ENCODE measurements at places on chromosomes 7 and 10.

DNA sequence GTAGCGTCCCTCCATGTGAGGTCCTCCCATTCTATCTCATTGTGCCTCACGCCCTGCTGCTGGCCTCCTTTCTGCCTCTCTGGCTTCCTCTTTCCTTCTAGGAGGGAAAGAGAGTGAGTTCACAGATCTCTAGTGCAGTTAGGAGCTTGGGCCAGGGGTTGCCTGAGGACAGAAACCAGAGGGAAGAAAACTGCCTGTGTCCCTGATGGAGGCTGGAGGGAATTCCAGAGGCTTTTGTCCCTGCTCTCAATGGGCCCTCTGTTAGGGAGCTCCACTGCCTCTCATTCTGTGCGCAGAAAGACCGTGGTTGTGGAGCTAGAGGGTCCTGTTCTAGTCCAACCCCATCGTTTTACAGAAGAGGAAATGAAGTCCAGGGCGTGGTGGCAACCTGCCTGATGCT, 4.6 kb downstream of the MARVELD1 start:
- peak; percentile 55 for DNase-seq

DNA sequence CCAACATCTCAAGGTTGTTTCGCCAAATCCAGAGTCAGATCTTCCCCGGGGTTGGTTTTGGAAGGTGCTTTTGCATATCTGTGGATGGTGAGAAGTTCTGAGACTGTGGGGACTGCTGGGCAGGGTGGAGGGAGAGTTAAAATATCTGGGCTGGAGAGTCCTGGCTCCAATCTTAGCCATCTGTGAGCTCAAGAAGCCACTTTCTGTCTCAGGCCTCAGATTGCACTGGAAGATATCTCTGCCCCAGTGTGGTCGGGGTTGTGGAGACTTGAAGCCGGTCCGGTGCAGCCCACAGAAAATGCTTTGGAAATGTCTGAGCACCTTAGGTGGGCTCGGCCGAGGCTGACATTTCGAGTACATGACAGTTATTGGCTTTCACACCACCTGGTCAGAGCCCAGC, 72.2 kb upstream of the SFMBT2 start:
- no peak for DNase-seq

DNA sequence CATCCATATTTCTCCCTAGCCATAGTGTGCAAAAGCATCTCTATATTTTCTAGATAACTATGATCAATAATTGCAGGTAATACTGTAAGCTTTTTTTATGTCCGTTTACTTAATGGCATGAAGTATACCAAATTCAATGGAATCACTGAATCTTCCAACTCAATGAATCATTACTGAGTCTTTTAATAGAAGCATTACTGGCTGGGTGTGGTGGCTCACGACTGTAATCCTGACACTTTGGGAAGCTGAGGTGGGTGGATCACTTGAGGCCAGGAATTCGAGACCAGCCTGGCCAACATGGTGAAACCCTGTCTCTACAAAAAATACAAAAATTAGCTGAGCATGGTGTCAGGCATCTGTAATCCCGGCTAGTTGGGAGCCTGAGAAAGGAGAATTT, 372.5 kb downstream of the BMPER start:
- no peak for DNase-seq

- no peak for DNase-seq
Observed at GRCh38 chr10:89454561-89455347, 40.4 kb downstream of the IFIT5 start.

DNA sequence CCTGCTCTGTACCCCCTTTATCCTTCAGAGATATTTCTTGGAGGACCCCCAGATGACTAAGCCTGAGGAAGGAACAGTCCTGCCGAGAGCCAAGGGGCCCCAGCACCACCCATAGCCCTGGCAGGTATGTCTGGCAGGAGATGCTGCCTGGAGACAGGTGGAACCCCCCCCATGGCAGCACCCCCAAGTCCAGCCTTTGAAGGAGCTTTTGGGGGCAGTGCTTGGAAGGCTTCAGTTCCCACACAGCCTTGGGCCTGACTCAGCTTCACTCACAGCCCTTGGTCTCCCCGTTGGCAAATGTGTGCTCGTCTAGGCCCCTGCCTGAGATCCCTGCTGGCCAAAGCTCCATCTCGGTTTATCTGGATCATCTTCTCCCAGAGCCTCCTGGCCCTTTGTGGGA, 23.0 kb upstream of the PCBD1 start:
- DNase-seq: no peak

- DNase-seq: no peak
Observed at GRCh38 chr10:13158401-13158800, 3.0 kb upstream of the MCM10 start.

DNA sequence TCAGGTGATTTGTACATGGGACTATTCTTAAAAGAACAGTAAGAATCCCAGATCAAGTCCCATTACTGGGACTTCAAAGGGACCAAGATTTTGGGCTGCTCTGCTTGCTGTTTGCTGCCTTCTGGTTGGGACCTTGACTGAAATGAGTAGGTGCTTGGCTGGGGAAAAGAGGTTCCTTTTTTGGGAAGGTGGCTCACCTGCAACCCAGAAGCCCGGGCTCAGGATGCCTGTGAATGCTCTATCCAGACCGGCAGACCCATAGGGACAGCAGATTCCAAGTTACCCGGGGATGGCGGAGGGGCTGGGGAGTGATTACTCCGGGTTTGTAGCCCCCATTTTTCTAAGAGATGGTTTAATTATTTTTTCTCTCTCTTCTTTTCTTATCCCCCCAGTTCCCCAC, 104.0 kb downstream of the CPXM2 start:
- DNase-seq: no peak

DNA sequence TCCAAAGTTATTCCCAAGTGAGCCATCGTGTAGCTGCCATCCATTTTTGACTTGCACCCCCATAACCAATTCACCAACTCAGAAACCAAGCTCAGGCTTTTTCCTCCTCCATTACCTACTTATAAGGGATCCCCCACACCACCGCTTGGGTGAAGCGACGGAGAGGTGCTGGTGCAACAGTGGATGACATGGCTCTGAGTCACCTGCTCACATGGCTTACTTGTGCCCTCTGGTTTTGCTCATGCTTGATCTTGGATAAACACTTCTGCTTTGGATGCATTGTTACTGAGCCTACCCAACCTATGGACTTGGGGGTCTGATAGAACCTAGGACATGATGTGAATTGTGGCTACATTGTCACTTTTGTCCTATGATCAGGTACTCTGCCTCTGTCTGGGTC, 12.0 kb upstream of the AKR1B1 start:
- DNase-seq: no peak

DNA sequence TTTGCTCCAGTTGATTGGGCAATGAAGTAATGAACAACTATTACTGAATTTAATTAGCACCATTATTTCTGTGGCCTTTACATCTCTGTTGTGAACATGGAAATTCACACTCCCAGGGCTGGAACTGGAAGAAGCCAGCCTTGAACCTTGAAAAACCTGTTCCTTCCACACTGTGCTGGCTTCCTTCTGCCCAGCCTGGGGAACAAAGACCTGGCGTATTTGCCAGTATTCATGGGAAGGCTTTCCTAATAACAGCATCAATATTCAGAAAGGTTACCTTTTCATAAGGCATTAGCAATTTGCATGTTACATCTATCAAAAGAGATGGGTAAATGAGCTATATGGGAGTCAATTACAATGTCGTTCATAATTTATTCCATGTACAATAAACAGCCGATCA, 1.3 kb downstream of the C10orf90 start:
- DNase-seq: no peak

DNA sequence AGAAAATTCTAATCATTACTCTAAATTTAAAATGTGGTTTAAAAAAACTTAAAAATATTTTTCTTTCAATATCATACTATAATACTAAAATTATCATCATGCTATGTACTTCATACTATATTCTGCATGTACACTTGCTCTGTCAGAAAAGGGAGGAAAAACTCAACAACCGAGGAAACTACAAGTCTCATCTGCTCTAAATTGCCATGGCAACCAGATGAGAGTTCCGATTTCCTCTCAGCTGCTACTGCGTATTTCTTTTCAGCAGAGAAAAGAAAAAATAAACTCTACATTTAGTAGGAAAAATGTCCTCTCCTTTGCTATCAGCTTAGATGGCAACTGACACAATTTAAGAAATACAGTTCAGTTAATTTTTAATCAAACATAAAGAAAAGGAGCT, 178.9 kb downstream of the SRPK2 start:
- no peak for DNase-seq
